Fibroblast of villous mesenchyme (primary cell): ENCODE measurements at places on chromosomes 6 and 20. TPM values are rescaled to one million over a fixed set of nuclear protein-coding genes. Genes with fewer than 3 reads are reported as not detected.

BPIFB1 gene
- total RNA-seq: not detected in 2 replicates

L3MBTL1 gene
- 7.4 and 7.8 TPM in 2 replicates for total RNA-seq

MLN gene
- total RNA-seq: not detected in 2 replicates

LRRC73 gene
- total RNA-seq: under 0.01 TPM in 2 replicates

CALHM6 gene
- 0.32 TPM in 1 of 2 replicates, not detected in the other for total RNA-seq

FUT9 gene
- total RNA-seq: not detected in 2 replicates

SNAP25 gene
- 2.9 and 8.6 TPM in 2 replicates for total RNA-seq

PNLDC1 gene
- total RNA-seq: 0.32 TPM in 1 of 2 replicates, not detected in the other
